ENCODE measurements at places on chromosomes 5 and 9.

DNA sequence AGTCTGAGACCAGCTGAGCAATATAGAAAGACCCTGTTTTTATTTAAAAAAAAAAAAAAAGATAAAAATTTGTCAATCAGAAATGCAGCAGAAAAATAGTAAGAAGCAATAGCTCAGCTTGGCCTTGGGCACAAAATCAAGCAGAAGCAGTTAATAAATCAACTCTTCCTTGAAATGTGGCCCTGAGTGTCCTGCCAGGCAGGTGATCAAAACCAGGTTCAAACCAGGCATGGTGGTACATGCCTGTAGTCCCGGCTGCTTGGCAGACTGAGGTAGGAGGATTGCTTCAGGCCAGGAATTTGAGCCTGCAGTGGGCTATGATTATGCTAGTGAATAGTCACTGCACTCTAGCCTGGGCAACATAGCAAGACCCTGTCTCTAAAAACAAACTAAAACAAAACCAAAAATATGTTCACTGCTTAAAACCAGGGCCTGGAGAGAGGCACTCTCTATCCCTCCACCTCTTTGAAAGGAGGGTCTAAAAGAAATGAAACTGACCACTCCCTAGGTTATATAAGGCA is 27.9 kb upstream of the KLF9 start:
- DNase-seq: no peak

- DNase-seq: no peak
Measured at GRCh38 chr5:136104306-136104965, 28.2 kb upstream of the SMAD5 start.

DNA sequence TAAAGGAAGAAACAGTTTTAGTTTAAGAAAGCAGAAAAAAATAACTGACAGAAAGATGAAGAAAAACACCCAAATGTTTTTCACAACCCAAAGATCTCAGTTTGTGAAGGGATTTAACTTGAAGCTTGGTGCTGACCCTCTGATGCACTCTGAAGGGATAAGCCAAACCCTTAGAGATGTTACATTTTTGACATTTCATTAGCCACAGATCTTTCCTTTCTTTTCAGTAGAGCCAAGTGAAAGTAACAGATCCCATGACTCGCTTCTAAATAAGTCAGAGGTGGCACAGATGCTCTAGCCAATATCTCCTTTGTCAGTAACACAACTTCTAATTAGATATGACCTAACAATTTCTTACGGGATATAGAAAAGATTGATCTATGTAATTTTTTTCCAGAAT is 394.5 kb upstream of the EDIL3 start:
- DNase-seq: no peak

GRCh38 chr9:134863941-134864820 is 16.4 kb upstream of the FCN2 start:
- no peak for DNase-seq

Measured in Right ventricle myocardium inferior (tissue), 1 donor.